Activated T-helper 2 cell treated with anti-CD3 and anti-CD28 coated beads, Interferon-gamma antibody, Interleukin-2, Interleukin-4, amounts not matched to agents 10 μg/mL and 5 μg/mL and 100 μg/mL, durations not matched to agents 14 hours and 24 hours and 36 hours (primary cell): ENCODE measurements at places on chromosomes 7 and 10. TPM values are rescaled to one million over a fixed set of nuclear protein-coding genes. Genes with fewer than 3 reads are reported as not detected.

The MMRN2 gene
- not detected in 2 replicates for total RNA-seq

The ZWINT gene
- 84.3 and 87.6 TPM in 2 replicates for total RNA-seq

The SEMA3A gene
- 0.25 TPM in 2 replicates for total RNA-seq

The DPY19L1 gene
- 21.9 and 25.4 TPM in 2 replicates for total RNA-seq

The TMEM130 gene
- 0.30 TPM in 1 of 2 replicates, not detected in the other for total RNA-seq

The TMEM176A gene
- not detected in 2 replicates for total RNA-seq
